ENCODE measurements at places on chromosomes 3 and 15. TPM values are rescaled to one million over a fixed set of nuclear protein-coding genes. Genes with fewer than 3 reads are reported as not detected.

The UROC1 gene
- not detected for total RNA-seq

The SLC27A2 gene
- 54.0 TPM for total RNA-seq

The GJD2 gene
- not detected for total RNA-seq

The P2RY12 gene
- not detected for total RNA-seq

The DPPA2 gene
- not detected for total RNA-seq

The RBP2 gene
- not detected for total RNA-seq

The PLA1A gene
- total RNA-seq, result not detected

The ADGRG7 gene
- not detected for total RNA-seq

The STAB1 gene
- not detected for total RNA-seq

The CGNL1 gene
- not detected for total RNA-seq

The CLDND1 gene
- total RNA-seq, result 528 TPM

The GRM2 gene
- 0.55 TPM for total RNA-seq

The GHSR gene
- not detected for total RNA-seq

The CAMKV gene
- not detected for total RNA-seq

The SLC9C1 gene
- 0.28 TPM for total RNA-seq

The FETUB gene
- not detected for total RNA-seq

The NR2E3 gene
- not detected for total RNA-seq

The PRSS50 gene
- total RNA-seq, result not detected

The WWTR1 gene
- total RNA-seq, result 3.8 TPM

The TMCO5A gene
- not detected for total RNA-seq

The PAQR5 gene
- not detected for total RNA-seq

The CRELD1 gene
- total RNA-seq, result 18.9 TPM

The OSBPL10 gene
- 2.3 TPM for total RNA-seq

The GOLGA6D gene
- not detected for total RNA-seq

The GOLGA8F gene
- total RNA-seq, result not detected

The CYP8B1 gene
- total RNA-seq, result not detected

The TAGLN3 gene
- total RNA-seq, result not detected

The GOLGA8S gene
- total RNA-seq, result 0.49 TPM

The HIGD2B gene
- total RNA-seq, result not detected

The CLDN11 gene
- total RNA-seq, result not detected

The SERPINI2 gene
- not detected for total RNA-seq

The PIERCE2 gene
- total RNA-seq, result not detected

The EOMES gene
- 12.5 TPM for total RNA-seq

The SHF gene
- 4.5 TPM for total RNA-seq

The PRR20G gene
- not detected for total RNA-seq

The GOLGA8G gene
- total RNA-seq, result not detected

The WNT5A gene
- not detected for total RNA-seq

The FBXO40 gene
- not detected for total RNA-seq

The LRRN1 gene
- total RNA-seq, result 0.26 TPM

The GPR149 gene
- total RNA-seq, result not detected

The CHCHD4 gene
- total RNA-seq, result 19.7 TPM

The CHRNA3 gene
- not detected for total RNA-seq

The GPR87 gene
- total RNA-seq, result 0.40 TPM

The ATP13A5 gene
- not detected for total RNA-seq

The KIF15 gene
- 48.7 TPM for total RNA-seq

The TJP1 gene
- total RNA-seq, result not detected

The ALDH1A2 gene
- 1.5 TPM for total RNA-seq

The PODXL2 gene
- total RNA-seq, result 1.4 TPM

The SLC4A7 gene
- 57.5 TPM for total RNA-seq

The SLC51B gene
- total RNA-seq, result not detected

All from activated CD8-positive, alpha-beta memory T cell treated with anti-CD3 and anti-CD28 coated beads, Interleukin-2, amount 10 ng/mL, durations not matched to agents 7 days and 5 days (primary cell).